ENCODE measurements at places on chromosomes 7 and 10.

DNA sequence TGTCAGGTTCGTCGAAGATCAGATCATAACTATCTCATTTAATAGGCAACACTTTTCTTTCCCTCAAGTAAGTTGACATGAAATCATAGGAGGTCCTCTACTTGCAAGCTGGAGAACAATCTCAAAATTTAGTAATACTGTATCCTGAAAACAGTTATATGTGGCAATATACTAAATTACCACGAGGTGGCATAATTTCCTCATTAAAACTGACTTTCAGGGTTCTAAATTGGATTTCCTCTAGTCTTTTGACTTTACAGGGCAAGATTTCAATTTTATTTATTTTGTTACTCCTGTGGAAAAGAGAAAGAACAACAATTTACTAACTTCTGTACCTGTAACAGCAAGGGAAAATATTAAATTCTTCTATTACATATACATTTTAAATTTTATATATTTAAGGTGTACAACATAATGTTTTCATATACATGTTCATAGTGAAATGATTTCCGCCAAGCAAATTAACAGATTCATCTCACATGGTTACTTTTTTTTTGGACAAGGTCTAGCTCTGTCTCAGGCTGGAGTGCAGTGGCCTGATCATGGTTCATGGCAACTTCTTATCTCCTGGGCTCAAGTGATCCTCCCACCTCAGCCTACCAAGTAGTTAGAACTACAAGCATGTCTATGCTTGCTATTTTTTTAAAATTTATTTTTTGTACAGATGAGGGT, 53.4 kb upstream of the CYP2C18 start:
- no peak for DNase-seq

DNA sequence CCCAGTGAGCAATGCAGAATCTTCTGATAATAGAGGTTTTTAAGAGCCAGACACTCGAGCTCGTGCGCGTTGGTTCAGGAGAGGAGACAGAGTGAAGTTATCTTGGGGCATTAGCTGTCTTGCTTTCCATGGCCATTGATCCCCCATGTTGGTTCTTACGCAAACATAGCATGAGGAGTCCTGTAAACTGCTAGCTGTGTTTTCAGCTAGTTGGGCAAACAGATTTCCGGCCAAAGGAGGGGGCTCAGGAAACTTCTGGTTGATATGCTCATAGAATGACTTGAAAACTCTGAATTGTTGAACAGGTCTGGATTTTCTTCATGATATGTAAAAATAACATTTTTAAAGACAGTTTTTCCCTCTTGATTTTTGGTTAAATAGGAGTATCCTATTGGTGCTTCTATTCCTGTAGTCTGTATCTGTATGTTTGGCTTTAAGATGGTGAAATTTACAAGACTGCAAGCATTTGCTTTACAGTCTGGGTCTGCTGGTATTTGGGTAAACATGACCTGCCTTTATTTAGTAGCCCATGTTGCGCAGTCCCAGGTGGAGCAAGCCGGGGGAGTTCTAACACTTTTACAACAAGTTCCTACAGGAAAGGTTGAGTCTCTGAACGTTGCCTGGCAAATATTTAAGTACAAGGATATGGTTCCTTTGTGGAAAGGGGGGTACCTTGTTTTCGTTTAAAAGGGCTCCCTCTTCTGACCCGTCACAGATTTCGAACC, 218.4 kb upstream of the KCND2 start:
- DNase-seq = no peak

- DNase-seq = no peak
Observed at GRCh38 chr10:66162560-66163143, 763.2 kb upstream of the LRRTM3 start.

DNA sequence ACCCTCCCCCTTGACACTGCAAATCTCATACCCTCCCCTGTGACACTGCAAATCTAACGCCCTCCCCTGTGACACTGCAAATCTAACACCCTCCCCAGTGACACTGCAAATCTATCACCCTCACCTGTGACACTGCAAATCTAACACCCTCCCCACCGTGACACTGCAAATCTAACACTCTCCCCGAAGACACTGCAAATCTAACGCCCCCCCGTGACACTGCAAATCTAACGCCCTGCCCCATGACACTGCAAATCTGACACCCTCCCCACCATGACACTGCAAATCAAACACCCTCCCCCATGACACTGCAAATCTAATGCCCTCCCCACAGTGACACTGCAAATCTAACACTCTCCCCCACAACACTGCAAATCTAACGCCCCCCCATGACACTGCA, 603.7 kb downstream of the DNAJB6 start:
- no peak for DNase-seq

DNA sequence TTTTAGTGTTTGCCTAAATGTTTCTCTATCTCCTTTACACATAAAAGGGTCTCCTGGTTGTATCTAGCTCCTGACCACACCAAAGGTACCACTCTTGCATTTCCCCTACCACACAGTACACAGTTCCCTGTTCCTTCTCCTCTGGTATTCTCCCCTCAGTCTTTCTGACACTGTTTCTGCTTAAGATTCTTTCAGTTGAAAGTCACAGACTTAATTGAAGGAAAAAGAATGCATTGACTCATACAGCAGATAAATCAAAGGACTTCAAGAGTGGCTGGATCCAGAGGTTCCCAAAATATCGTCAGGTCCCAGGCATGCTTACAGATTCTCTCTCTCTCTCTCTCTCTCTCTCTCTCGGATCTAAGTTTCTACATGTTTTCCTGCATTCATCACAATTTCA, 185.6 kb upstream of the LRGUK start:
- no peak for DNase-seq

GRCh38 chr10:118586911-118587310, 8.5 kb downstream of the PRLHR start:
- no peak for DNase-seq

DNA sequence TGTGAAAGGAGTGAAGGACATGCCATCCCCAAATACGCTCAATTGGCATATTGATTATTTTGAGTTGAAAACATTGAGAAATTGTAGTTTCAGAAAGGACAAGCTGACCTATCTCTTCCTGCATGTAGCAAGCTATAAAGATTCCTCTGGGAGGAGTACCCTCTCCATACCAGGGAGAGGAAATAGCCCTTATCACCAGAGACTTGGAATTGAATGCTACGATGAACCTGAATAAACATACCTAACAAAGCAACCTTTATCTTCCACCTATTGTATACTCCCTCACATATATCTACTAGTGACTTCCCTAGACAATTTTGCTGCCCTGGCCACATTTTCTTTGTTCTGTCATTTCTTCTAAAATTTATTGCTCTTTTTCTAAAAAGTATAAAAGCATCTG, 150.2 kb upstream of the EEPD1 start:
- no peak for DNase-seq

DNA sequence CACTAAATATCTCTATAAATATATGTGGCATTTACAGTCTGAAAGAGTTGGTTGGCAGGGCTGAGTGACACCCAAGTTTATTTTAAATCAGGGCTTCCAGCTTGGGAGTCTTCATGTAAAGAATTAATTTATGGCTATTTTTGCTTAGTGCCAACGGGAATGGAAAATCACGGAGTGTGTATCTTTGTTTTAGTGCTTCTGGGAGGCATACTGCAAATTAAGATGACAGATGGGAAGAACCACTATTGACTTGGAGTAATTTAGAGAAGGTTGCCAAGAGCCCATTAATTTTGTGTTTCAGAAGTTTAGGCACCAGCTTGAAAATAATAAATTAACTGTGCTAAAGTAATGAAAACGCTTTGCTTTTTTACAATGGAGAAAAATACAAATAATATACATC, 135.2 kb downstream of the GPR37 start:
- no peak for DNase-seq
